ENCODE measurements at places on chromosomes 11 and 22.

DNA sequence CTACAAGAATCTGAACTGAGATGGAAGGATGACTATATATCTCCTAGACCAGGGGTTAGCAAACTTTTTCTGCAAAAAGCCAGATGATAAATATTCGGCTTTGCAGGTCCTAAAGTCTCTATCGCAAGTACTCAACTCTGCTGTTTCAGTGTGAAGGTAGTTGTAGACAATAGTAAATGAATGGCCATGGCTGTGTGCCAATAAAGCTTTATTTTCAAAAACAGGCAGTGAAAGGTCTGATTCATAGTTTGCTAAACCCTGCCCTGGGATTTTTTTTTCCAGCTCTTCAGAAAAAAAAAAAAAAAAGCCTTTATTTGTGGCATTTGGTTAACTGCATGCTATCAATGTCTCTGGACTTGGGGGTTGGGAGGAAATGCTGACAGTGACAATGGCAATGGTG is 37.5 kb downstream of the FAM227A start:
- DNase-seq = no peak

DNA sequence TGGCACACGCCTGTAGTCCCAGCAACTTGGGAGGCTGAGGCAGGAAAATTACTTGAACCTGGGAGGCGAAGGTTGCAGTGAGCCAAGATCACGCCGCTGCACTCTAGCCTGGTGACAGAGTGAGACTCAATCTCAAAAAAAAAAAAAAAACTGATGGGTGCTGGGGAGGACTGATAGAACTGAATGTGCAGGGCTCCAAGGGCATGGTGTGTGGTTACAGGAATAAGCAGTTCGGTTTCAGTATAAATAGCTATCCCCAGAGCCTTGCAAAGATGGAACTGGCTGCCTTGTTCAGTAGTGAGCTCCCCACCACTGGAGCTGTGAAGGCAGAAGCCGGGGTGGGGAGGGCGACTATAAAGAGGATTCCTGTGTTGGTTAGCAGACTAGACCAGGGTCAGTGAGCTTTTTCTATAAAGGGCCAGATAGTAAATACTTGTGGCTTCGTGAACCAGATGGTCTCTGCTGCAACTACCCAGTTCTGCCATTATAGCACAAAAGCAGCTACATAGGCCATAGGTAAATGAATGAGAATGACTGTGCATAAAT is 5.9 kb downstream of the TOM1 start:
- DNase-seq = no peak

DNA sequence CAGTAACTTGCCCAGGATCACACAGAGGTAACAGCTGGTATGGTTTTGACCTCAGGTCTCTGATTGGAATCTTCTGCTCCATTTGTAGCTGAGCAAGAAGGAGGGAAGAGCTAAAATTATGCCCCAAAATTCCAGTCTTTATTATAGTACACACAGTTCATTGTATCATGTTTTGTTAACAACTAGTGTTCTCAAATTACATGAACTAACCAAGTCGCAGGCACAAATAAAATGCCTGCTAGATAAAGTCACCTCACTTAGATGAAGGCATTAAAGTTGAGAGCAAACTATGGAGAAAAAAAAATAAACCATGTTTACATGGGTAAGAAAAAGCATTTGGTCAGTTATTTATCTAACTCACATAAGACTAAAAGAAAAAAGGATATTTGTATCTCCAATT is 58.8 kb downstream of the PDGFD start:
- no peak for DNase-seq

- no peak for DNase-seq
Measured at GRCh38 chr11:60876168-60876485, 8.8 kb downstream of the ZP1 start.

GRCh38 chr11:58926251-58926650 is 13.0 kb upstream of the GLYATL1 start:
- no peak for DNase-seq

GRCh38 chr11:73652856-73653559 is 6.6 kb downstream of the PLEKHB1 start:
- no peak for DNase-seq

DNA sequence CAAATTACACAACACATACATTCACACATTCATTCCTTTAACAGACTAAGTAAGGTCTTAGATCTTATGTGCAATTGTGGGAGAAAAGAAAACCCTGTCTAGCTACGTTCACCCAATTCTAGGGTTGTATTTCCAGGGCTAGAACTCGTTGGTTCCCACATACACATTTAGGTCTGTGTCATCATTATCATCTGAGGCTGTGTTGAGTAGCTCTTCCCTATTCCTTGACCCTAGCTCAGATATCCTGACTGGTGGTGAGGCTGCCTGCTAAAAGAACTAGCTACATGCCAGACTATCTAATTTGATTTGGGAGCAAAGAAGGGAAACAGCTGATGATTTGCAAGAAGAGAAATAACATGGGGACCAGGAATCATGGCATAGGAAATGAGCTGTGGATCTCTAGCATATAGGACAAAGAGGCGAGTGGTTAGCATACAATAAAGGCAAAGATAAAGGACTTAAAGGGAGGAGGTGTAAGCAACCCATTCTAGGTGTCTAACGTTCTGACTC is 27.5 kb upstream of the OR10G7 start:
- DNase-seq = no peak

GRCh38 chr11:31437742-31438435 is 68.2 kb downstream of the DNAJC24 start:
- DNase-seq = peak; percentile 3

Data from AG08396 (cell line).